ENCODE measurements at places on chromosomes 2 and 18.

- no peak for DNase-seq
Measured at GRCh38 chr2:75238670-75239330, 39.5 kb upstream of the TACR1 start.

GRCh38 chr2:228658998-228659397 is 477.5 kb upstream of the SPHKAP start:
- no peak for DNase-seq

- DNase-seq, result no peak
Measured at GRCh38 chr2:96788442-96789244, 27.4 kb upstream of the CNNM3 start.

DNA sequence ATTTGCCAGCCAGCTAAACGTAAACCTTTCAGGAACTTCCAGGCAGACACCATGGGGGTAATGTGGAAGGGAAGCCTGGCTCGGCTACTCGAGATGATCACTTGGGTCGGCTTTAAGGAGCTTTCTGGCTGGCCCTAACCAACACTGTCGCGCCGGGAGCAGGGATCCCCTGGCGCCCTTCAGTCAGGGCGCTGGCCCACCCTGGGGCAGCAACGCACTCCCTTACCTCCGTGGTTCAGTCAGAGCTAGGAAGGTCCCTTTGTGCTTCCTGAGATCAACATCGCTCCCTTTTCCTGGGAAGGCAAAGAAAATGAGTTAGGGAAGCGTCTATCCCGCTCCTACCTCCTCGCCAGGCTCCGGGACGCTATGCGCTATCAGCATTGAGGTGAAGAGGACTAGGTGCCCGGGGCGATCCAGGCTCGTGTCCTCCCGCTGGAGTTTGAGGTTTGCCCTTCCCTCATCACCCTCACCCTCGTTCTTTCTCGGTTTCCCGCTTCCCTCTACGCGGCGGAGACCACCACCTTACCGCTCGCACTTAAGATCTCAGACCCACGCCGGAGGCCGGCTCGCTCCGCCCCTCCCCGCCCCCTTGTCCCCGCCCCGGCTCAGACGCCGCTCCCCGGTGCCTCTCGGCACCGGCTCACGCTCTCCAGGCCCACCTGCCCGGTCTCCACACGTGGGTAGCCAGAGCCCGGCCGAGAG is 449 bp upstream of the ATRAID start:
- no peak for DNase-seq
